HAP-1 (cell line): ENCODE measurements at places on chromosomes 2 and 18.

DNA sequence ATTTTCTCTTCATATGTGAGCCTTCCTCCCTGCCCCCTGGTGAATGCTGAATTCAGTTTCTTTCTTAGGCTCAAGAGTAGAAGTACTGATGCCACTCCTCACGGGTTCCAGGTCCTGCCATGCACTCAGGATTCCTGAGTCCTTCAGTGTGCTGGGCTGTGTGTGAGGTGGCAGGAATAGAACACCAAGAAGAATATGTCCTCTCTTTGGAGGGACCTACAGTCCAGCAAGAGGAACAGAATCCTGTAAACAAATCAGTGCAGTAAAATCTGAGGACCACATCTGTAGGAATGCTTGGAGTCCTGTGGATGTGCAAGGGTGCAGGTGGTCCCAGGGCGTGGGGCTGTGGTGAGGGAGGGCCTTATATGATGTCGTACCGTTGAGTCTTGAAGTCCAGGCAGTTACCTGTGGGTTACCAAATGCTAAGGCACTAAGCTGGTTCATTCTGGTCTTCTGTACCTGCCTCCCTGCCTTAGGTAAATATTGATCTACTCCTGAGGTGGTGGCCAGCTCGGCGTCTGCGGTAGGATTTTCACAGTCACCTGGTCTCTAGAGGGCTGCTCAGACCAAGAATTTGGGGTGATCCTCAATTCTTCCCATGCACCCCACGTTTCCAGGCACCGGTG lies 5.5 kb downstream of the ASAP2 start:
- DNase-seq, result no peak

GRCh38 chr18:10053861-10054260 lies 140.0 kb downstream of the VAPA start:
- DNase-seq, result no peak

- DNase-seq, result no peak
These were observed 134.6 kb downstream of the CYP26B1 start for GRCh38 chr2:72012886-72013574.

DNA sequence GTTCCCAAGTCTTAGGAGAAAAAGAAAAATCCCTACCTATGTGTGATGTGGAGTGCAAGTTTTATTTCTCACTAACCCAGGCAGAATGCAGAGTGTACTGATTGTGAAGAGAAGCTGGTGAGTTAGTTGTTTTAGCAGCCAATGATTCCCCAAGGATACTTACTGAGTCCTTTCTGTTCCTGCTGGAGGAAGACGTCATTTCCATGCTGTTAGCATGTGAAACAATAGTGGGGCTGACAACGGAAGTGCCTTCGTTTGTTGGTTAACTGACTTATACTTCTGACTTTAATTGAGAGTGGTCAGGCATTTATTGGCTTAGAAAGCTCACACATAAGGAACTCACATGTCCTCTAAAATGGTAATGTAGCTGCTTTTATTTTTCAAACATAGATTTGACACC lies 180.6 kb downstream of the MC4R start:
- no peak for DNase-seq
